Endothelial cell (in vitro differentiated cells): ENCODE measurements at places on chromosomes 3 and 15. TPM values are rescaled to one million over a fixed set of nuclear protein-coding genes. Genes with fewer than 3 reads are reported as not detected.

DNA sequence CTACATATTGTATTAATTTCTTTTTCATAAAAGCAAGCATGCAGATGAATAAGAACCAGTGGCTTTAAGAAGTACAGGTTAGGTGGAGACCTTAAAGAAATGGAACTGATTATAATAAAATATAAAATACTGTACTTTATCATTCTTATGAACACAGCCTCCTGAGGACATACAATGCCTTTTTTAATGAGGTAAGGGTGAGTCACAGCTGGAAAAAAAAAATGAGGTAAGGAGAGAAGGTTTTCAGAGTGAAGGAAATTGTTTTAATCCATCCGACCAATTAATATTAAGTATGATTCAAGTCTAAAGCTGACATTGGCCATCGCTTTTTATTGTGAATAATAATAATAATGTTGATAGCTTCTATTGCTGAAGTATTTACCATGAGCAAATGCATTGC is 170.3 kb upstream of the SOX2 start:
- H3K27me3 ChIP-seq, result no peaks in the 10 kb centered on the region
- no peak for DNase-seq
- H3K4me3 ChIP-seq, result no peak overlapping the region
- H3K36me3 ChIP-seq, result no peaks in the 10 kb centered on the region
- H3K4me1 ChIP-seq, result no peaks in the 10 kb centered on the region

- peaks cover 3% of the 10 kb centered on the region for H3K4me1 ChIP-seq
- no peaks in the 10 kb centered on the region for H3K36me3 ChIP-seq
- no peak overlapping the region for H3K27ac ChIP-seq
- H3K4me3 ChIP-seq, result peak overlapping the region; percentile 86
Observed at GRCh38 chr3:138348754-138349739, 668 bp downstream of the MRAS start.

GRCh38 chr3:179702271-179702947 is 49.6 kb downstream of the USP13 start:
- peaks cover 57% of the 10 kb centered on the region for H3K4me1 ChIP-seq
- peaks cover 3% of the 10 kb centered on the region for H3K27me3 ChIP-seq
- DNase-seq, result no peak
- H3K36me3 ChIP-seq, result peaks cover 7% of the 10 kb centered on the region

- no peak for DNase-seq
- H3K27me3 ChIP-seq, result peaks cover 4% of the 10 kb centered on the region
- H3K27ac ChIP-seq, result no peak overlapping the region
Observed at GRCh38 chr3:36786921-36787890, 22.9 kb upstream of the DCLK3 start.

DNA sequence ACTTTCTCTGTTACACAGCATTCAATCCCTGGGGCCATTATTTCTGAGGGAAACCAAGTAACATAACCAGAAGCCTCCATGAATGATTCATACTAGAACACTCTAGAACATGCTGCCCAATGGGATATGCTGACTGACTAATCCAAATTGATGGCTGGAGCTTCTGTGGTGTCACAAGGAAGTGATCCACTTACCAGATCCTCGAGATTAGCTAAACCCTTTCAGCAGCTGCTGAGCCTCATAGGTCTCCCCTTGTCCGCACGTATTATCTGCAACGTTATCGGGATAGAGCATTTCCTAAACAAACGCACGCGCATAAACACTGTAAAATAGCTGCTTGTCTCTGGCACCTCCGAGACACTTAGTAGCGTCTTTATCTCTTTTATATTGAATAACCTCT is 61.2 kb upstream of the PROK2 start:
- no peak overlapping the region for H3K27ac ChIP-seq
- H3K4me3 ChIP-seq, result no peak overlapping the region
- DNase-seq, result no peak
- no peaks in the 10 kb centered on the region for H3K4me1 ChIP-seq

- H3K4me1 ChIP-seq, result peaks cover 3% of the 10 kb centered on the region
- no peak for DNase-seq
- peaks cover 6% of the 10 kb centered on the region for H3K27me3 ChIP-seq
- no peaks in the 10 kb centered on the region for H3K36me3 ChIP-seq
- H3K27ac ChIP-seq, result no peak overlapping the region
Observed at GRCh38 chr15:77016321-77016695, 21.4 kb downstream of the PSTPIP1 start.

DNA sequence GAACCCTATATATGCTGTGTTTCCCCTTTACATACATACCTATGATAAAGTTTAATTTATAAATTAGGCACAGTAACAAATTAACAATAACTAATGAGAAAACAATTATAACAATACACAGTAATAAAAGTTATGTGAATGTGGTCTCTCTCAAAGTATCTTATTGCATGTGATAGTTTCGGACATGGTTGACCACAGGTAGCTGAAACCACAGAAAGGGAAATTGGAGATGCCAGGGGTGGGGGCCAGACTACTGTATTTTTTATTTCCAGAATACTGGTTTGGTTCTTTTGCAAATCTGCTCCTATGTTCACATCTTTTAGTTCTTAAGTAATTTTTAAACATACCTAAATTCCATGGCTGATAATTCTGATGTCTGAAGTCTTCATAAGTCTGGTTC is 40.7 kb downstream of the PTH1R start:
- no peak overlapping the region for H3K27ac ChIP-seq
- no peak overlapping the region for H3K4me3 ChIP-seq
- H3K4me1 ChIP-seq, result no peaks in the 10 kb centered on the region

The C15orf61 gene
- total RNA-seq, result 4.5 TPM
